ENCODE measurements at places on chromosomes 13 and 19.
A peak's percentile ranks its signal among the peaks of the same experiment; 100 is the strongest.

DNA sequence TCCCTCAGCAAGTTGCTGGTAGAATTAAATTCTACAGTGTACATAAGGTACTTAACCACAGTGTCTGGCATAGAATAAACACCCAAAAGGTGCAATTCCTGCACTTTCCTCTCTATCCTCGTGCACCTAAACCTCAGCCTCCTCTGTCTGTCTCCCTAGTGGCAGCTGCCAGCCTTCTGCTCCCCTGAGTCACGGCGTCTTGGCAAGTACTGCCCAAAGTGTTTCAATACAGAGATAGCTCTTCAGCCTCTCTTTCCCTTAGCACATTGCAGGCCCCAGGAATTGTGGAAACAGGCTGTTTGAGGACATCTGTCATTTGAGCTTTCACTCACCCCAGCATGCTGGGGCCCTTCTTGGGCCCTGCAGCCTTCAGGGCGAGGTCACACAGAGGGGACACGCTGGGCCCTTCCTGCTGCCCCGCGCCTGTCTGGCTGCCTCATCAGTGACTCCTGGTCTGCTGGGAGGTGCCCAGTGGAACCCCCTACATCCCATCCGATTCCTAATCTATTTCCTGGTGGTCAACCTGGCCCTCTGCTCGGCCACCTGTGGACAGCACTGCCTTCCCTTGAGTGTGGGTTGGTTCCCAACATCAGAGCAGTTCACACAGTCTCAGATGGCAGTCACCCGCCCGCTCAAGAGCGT, 19.3 kb downstream of the COL4A2 start:
- DNase-seq, result no peak

DNA sequence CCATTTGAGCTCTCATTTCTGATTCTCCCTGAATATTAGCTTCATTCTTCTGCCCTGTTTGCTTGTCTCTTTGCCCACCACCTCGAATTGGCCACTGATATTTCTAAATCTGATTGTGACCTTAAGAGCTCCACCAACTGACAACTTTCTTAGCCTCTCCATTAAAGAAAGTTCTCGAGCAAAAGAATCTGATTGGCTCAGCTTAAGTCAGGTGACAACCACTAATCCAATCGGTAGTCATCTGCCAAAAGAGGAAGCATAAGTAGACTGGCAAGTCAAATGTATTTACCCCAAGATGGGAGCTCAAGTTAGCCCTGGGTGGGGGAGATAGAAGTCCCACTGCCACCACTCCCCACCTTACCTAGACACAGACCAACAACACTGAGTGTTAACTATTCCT, 41.5 kb downstream of the NOTCH3 start:
- DNase-seq, result no peak

DNA sequence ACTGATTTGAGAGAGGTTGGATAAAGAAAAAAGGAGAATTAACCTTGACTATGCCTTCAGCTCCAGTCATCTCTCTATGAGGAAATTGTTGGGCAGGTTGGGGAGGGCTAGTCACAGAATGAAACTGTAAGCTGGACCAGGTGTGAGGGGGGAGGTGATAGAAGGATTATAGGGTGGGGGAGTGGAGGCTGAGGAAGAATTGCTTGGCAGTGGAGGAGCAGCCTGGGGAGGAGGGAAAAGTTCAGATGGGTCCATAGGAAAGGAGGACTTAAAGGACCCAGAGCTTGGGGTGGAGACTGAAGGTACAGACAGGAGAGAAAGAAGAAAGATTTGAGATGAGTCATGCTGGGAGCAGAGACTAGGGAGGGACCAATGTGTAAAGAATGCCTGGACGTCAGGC, 8.2 kb upstream of the ZNF431 start:
- no peak for DNase-seq

GRCh38 chr13:41411522-41411921, 45.8 kb upstream of the RGCC start:
- DNase-seq, result no peak

- DNase-seq, result no peak
Observed at GRCh38 chr13:79457948-79458347, 23.0 kb upstream of the NDFIP2 start.

DNA sequence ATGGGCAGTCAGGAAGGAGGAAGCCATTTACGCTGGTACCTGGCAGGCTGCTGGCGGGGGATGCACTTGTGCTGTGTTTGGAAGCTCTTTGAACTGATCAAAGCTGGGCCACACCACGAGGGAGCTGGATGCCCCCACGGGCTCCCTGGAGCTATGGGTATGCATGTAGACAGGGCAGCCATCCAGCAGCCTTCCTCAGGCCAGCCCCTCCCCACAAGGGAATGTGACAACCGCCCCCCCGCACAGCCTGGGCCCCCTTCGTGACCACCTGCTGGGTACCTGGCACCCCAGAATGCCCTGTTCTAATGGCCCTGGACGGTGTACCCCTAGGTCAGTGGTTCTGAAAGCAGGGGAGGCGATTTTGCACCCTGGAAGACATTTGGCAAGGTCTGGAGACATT, 42.5 kb upstream of the C19orf12 start:
- no peak for DNase-seq

DNA sequence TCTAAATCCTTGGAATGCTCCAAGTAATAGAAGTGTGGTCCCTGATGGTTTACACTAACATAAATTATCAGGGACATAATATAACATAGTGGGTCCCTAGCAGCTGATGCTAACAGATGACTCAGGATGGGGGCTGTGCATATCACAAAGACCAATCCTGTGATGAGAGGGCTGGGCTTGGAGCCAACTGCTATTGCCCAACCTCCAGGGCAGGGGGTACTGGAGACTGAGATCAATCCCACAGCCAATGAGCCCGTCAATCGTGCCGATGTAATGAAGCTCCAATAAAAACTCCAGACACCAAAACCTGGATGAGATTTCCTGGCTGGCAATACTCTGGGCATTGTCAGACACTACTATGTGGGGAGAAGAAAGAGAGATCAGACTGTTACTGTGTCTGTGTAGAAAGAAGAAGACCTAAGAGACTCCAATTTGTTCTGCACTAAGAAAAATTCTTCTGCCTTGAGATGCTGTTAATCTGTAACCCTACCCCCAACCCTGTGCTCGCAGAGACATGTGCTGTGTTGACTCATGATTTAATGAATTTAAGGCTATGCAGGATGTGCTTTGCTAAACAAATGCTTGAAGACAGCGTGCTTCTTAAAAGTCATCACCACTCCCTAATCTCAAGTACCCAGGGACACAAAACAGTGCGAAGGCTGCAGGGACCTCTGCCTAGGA, 33.4 kb downstream of the ABCC4 start:
- DNase-seq, result no peak

- no peak for DNase-seq
Observed at GRCh38 chr19:23378948-23379347, 16.3 kb downstream of the ZNF91 start.

DNA sequence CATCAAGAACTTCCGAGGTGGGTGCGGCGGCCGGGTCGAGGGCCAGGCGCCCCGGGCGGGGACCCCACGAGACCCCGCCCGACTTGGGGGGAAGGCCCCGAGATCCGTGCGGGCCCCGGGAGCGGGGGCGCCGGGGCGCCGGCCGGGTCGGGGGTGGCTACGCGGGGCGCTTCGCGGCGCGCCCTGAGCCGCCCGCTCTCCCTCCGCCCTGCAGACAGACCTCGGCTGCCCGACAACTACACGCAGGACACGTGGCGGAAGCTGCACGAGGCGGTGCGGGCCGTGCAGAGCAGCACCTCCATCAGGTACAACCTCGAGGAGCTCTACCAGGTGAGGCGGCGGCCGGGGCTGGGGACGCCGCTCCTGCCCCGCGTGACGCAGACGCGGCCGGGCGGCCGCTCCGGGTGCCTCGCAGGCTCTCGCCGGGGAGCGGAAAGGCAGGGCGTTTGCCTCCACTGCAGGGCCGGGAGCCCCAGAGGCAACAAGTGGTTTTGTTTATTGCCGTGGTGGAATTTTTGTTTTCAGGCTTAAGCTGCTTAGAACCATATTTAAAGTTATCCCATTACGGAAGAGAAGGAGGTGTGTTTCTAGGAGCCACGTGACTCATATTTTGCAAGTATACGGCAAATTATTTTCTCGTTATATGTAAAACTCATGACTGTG, 477 bp downstream of the CUL4A start:
- DNase-seq, result no peak

DNA sequence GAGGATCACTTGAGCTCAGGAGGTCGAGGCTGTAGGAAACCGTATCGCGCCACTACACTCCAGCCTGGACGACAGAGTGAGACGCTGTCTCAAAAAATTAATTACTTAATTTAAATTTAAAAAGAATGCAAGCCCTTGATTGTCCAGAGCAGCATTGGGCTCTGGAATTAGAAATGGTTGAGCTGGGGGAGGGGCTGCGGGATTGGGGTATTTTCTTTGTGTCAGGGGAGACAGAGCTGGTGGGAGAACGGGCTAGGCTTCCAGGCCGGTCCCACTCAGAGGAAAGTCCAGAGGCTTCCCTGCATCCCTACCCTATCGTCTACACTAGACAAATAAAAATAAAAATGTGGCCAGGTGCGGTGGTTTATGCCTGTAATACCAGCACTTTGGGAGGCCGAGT, 2.2 kb upstream of the RAB3A start:
- no peak for DNase-seq

DNA sequence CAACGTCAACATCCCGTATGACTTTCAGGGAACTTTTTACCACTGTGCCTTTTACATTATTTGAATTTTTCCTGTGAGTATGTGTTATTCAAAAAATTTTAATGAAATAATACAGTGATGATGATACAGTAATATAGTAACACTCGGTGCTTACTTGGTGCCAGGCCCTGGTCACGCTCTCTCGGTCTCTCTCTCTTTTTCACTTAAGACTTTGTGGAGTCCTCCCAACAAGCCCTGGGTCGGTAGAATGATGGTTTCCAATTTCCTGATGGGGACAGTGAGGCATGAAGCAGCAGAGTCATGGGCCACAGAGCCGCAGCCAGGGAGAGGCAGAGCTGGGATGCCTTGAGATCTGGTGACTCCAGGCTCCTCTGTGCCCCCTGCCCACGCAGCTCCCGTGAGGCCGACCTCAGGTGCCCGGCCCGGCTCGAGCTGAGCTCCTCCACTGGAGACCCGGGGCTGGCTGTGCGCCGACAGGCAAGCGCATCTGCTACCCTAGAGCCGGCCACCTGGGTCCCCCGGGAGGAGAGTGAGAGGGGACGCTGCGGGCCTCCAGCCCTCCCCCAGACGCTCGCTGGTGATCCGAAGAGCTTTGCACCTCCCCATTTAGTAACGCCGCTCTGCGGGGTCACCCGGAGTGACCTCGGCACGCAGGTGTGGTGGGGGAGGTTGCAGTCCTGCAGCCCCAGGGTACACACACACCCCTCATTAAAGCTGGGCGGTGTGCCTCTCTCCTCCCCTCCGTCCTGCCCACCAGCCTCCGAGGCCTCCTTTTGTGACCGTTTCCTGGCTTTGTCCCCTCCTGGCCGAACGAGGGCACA, 4.4 kb upstream of the SBK3 start:
- DNase-seq, result peak; percentile 65

DNA sequence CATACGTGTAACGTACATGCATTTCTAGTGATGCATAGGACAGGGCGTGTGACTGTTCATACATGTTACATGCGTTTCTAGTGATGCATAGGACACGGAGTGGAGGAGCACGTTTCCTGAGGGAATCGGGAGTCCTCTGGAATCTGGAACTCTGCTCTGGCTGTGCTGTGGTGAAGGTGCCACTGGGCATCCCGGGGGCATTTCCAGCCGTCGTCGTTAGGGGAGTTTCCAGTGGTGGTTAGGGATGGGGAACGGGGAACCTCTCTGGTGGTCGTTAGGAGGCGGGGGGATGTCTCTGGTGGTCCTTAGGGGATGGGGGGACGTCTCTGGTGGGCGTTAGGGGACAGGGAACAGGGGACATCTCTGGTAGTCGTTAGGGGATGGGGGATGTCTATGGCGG, 209.6 kb upstream of the SOX1 start:
- no peak for DNase-seq

DNA sequence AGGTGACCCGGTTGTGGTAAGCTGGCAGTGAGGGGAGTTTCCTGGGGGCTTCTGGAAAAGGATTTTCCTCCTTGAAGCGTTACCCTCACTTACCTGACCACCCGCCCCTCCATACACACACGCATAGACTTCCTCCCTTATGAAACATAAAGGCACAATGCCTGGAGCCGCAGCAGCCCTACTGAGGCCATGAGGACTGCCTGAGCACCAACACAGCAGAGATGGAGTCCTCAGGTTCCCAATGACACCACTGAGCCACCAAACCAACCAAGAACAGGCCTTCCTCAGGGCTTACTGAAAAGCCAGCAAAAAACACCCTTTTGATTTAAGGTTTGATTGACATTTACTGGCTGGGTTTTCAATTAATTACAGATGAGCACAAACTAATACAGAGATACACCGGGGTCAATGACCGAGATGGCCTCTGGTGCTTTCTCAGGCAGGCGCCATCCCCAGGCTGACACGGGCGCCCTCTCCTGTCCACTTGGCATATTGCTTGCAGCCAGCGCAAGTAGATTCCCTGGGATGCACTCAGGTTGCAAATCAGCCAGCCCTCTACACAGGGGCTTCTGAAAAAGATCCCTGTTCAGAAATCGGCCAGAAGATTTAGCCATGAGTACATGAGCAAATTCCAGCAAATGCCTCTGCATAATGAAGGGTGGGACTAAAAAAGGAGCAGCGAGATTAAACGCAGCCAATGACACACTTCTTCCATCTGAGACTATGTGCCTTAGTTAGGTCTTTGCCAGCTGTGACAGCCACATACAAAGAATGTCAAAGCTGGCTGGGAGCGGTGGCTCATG, 14.8 kb downstream of the OPA3 start:
- no peak for DNase-seq

DNA sequence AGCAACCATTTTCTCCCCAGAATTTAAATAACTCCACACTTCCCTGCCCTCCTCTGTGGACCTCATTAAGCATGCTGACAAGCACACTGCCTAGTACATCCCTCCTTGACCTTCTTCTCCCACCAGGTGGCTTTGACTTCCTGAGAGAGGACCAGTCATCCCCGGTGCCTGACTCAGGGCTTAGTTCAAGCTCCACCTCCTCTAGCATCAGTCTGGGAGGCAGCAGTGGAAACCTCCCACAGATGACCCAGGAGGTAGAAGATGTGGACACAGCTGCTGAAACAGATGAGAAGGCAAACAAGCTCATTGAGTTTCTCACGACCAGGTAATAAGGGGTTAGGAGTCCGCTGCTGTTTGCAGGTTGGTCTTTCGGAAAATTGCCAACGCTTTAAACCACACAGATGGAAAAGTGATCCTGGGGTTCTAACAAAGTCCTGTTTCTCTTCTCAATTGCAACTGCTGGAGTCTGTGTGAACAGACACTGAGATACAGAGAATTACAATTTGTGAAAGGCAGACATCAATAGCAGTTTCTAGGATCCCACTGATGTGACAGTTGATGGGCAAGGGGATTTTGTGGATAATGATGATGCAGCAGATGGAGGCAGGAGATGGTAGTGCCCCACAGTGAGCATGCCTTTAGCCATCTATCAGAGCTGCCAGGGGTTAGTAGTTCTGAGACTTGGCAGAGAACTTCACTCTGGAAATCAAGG, 86.7 kb downstream of the ZAR1L start:
- DNase-seq, result no peak

- no peak for DNase-seq
Observed at GRCh38 chr19:34402074-34402600, 2.1 kb upstream of the PDCD2L start.

DNA sequence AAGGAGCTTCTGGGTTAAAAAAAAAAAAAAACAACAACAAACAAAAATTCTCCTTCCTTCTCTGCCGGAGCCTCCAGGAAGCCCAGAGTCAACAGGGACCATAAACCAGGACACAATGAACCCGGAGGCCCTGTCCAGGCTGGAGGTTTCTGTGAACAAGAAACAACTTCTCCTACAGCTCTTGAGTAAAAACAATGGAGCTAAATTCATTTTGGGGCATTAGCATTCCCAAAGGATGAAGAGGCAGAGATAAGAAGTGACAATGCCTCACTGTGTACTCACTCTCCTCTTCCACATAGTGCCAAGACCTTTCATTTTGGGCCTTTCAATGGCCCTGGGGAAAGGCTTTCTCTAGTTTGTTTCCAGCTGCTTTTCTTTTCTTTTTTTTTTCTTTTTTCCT, 9.0 kb downstream of the RHPN2 start:
- DNase-seq, result no peak

Data from glomerular endothelial cell (primary cell).